ENCODE measurements at places on chromosomes 3 and 15.

DNA sequence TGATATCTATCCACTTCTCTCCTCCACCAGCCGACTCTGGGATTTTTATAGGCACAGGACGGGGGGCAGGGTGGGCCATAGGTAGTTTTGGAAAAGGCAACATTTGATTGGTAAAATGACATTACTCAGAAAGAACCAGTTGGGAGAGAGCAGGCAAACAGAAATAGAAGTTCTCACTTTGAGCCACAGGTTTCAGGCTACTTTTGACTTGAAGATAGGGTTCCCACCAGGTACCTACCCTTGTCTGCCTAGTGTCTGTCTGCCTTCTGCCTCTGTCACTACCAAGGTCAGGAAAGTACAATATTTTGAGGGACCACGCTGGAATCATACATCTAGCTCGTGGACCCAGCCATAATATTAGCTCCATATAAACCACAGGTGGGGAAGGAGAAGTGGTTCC lies 412.9 kb upstream of the GRM7 start:
- DNase-seq: no peak

DNA sequence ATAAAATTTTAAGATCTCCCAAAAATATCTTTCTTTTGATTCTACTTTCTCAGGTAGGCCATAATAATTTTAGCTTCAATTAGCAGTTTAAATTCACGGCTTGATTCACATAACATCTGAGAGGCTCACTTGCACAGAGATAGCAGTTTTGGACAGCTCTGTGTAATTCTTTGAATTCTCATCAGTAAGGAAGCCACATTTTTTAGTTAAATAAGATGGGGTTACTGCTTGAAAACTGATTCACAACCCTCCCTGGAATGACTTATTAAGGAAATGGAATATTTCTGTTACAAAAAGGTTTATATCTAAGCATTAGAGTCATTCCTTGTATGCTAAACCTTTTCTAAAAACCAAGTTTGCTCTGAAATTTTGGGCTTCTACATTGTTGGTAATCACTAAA lies 212.7 kb downstream of the ALCAM start:
- DNase-seq: no peak

GRCh38 chr3:100489118-100489517 lies 3.3 kb upstream of the TMEM45A start:
- DNase-seq: no peak

DNA sequence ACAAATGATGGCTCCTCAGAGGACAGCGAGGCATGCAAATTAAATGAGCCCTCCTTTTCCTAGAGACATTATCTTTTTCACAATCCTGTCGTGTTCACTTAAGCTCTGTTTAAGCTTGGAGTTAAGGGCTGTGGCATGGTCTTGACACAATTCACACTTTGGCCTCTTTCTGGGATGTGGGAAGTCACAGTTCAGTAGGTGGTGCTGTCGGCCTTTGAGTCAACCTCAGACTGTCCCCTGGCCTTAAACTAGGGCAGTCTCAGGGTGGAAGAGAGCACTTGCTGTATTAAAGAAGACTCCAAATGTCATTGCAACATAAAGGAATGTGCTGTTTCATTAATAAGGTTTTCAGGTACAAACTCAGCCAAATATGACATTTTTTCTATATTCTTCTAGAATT lies 351.0 kb downstream of the MCTP2 start:
- peak; percentile 52 for DNase-seq

DNA sequence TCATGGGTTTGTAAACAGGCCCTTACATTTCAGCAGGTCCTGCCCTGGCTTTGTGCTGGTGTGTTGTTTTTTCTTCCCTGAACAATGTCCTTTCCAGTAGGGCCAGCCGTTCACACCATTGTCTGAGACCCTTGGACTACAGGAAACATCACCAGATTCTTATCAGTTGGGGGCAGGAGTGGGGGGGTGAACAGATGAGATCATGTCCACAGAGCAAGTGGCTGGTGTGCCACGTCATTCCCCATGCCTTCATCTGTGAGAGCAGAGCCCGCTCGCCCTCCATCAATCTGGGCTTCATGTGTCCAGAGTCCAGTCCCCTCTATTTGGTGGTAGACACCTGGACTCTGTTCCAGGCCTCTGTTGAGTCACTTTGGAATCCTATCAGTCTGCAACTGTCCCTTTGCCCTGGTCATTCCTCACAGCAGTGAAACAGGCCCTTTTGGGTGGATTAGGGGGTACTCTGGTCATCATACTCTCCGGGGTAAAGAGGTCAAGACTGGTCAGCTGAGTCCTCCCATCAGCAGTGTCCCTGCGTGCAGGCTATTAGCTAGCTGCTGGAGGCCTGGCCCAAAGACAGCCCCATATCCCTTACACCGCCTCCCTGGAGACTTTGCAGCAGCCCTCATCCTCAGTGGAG lies 15.0 kb downstream of the SEMA3G start:
- DNase-seq: peak; percentile 26

DNA sequence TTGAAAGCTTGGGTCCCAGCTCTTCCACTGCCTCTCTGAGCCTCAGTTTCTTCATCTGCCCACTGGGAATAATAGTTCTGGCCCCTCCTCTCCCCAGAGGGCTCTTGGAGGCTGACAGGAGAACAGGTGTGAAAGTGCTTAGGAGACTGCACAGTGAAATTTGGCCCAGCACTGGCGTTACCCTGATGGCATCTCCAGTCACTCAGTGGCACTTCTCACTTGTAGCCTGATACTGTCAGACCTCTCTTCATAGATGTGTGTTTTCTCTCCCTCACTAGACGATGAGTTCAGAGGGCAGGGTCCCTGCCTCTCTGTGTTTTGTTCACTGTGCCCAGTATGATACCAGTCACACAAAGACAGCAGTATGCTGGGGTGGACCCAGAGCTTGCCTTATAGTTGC lies 22.2 kb upstream of the IGDCC3 start:
- no peak for DNase-seq

- DNase-seq: no peak
These were observed 30.5 kb downstream of the CD47 start for GRCh38 chr3:108060331-108060730.

DNA sequence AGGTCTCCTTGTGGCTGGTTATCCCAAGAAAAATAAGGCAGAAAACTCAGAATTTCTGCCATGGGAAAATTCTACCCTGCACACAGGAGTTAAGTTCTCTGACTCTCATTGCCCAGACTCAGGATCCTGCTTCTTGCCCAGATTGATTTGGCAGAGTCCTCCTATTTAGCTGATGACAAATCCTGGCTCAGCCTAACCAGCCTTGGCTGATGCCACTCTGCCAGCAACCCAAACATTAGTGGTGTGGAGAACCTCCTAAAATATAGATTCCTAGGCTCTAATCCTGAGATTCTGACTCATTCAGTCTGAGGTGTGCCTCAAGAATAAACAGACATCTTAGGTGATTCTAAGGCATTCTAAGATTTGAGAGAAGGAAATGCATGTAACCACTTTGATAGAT lies 60.5 kb upstream of the ACTC1 start:
- DNase-seq: no peak

DNA sequence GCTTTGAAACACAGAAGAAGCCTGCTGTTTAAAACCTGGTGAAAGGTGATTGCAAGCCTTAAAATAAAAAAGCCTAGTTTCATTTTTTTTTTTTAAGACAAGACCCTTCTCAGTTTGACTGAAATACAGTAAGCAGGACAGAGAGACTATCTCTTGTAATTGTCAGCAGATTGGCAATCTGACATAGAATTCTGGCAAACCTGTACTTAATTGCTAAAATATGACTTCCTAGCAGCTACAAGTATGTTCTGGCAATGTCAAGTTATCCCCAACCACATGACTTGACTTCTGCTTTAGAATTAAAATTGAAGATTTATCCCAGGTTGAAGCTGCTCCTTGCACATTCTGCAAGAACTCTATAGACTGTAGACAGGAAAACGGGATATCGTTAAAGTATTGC lies 232.8 kb upstream of the NR2F2 start:
- DNase-seq: no peak

- DNase-seq: no peak
These were observed 3.1 kb downstream of the KAT2B start for GRCh38 chr3:20043396-20043795.

DNA sequence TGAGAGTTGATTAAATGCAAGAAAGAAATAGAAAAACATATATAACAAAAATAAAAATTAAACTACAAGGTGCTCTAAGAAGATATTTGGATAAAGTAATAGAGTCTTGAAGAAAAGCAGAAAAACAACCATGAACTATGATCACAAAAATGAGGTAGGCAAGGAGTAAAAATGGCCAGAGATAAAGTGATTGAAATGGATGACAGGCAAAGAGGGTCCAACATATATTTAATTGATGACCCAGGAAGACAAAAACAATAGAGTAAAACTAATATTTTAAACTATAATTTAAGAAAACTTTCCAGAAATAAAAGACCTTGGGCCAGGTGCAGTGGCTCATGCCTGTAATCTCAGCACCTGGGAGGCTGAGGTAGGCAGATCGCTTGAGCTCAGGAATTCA lies 22.1 kb upstream of the WDR49 start:
- no peak for DNase-seq

- peak; percentile 60 for DNase-seq
These were observed 7.3 kb upstream of the ISLR2 start for GRCh38 chr15:74123131-74123429.

DNA sequence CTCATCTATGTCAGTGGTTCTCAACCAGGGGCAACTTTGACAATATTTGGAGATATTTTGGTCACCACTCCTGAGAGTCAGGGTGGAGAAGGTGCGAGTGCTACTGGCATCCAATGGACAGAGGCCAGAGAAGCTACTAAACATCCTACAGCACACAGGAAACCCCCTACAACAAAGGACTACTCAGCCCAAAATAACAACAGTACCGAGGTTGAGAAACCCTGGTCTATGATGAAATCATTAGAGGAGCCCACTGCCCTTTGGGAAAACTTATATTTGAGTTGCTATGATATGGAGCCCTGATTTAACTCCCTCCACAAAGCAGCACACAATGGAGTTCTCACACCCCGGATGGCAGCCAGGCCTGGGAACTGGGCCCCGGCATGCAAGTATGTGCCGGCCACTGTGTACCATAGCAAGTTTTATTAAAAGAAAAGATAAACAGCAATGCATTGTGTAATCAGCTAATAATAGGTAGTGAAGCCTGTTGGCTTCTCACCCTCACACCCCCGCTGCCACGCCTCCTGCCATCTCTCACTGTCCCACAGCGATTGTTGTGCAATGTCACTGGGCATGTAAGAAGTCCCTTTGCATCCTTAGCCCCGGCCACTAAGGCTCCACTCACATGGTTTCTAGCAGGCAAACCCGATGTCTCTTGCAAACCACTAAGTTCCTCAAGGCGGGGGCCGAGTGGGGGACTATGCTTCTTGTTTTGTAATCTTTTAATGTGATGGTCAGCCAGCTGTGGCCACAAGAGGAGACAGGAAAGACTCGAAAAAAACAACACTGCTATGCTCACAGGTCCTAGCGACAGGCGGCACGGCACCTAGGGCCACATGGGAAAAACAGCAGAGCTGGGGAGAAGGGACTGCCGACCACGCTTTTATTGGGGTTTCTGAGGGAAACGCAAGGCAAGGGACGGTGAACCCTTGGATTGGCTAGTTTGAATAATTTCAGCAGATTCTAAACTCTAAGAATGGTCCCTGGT lies 110.0 kb downstream of the AQP9 start:
- no peak for DNase-seq

DNA sequence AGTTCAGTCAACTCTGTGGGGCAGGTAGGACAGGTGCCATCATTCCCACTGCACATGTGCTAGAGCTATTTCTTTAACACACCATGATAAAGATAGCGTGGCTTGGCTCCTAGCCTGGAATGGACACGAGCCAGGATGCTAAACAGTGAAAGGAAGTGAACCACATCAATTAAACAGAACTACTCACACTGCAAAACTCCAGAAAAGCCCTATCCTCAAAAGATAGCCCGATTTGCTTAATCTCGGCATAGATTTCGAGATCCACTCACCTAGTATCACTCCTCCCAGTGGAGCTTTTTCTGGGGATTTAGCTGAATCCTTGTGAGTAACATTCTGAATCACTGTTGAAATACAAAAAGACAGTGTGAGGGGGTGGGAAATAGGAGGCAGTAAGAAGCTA lies 118.0 kb downstream of the ABI3BP start:
- DNase-seq: peak; percentile 70

- DNase-seq: no peak
These were observed 3.0 kb downstream of the XIRP1 start for GRCh38 chr3:39189150-39189958.

- peak; percentile 35 for DNase-seq
These were observed 60.8 kb upstream of the MEF2A start for GRCh38 chr15:99504823-99505551.

- no peak for DNase-seq
These were observed 28.2 kb upstream of the TRIM59 start for GRCh38 chr3:160477750-160478149.

DNA sequence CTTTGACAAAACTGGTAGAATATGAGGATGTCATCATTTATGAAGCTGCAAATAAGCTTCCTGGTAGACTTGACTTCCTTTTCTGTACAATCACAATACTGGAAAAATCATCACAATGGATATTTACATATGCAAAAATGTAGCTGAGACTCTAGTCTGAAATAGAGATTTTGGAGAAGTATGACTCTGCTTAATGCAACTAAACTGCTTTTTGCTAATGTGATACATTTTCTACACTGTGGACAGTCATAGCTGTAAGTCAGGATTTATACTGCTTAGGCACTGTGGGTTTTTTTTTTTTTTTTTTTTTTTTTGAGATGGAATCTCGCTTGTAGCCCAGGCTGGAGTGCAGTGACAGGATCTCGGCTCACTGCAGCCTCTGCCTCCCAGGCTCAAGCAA lies 34.5 kb upstream of the ST3GAL6 start:
- DNase-seq: no peak

DNA sequence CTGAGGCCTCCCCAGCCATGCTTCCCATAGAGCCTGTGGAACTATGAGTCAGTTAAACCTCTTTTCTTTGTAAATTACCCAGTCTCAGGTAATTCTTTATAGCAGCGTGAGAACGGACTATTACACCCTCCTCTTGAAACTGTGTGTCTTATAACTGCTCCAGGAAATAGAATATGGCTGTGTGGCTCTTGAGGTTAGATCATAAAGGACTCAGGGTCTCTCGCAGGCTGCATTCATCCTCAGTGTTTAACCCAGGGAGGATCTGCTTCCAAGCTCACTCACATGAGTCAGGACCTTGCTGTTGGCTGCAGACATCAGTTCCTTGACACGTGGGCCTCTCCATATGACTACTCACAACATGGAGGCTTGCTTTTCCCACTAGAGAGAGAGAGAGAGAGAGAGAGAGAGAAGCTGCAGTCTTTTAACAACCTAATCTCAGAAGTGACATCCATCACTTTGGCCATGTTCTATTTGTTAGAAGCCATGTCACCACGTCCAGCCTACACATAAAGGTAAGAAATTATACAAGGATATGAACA lies 114.3 kb upstream of the UBE2E1 start:
- no peak for DNase-seq

Data from cardiac muscle cell (in vitro differentiated cells and primary cell).